Mesenchymal stem cell (in vitro differentiated cells and primary cell): ENCODE measurements at places on chromosomes 4 and X.
A peak's percentile ranks its signal among the peaks of the same experiment; 100 is the strongest.

GRCh38 chr4:72468904-72469502 lies 100.0 kb downstream of the ADAMTS3 start:
- peak; percentile 28 for DNase-seq

GRCh38 chr4:87235020-87235671 lies 14.7 kb upstream of the KLHL8 start:
- peak; percentile 37 for DNase-seq

GRCh38 chrX:11100281-11101035 lies 10.7 kb upstream of the HCCS start:
- peak; percentile 75 for DNase-seq

GRCh38 chr4:101415962-101416361 lies 68.6 kb upstream of the PPP3CA start:
- no peak for DNase-seq

- no peak for DNase-seq
Measured at GRCh38 chrX:32987142-32987541, 224.2 kb downstream of the DMD start.

DNA sequence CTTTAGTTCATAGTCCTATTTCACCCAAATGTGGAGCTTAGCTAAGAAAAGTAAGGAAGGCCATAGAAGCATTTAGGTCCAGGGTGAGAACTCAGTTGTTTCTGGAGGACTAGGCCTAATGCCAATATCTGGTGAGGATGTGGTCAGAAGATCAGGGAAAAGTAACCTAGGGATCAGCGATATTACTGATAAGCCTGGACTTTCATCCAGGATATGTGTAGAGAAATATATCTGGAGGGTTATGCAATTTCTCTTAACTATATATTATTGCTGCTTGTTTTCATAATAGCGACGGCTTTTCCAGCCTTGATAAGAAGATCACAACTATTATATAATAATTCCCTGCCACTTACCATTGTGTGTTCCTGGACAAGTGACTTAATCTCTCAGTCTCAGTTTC lies 81.1 kb downstream of the FRAS1 start:
- DNase-seq, result no peak

DNA sequence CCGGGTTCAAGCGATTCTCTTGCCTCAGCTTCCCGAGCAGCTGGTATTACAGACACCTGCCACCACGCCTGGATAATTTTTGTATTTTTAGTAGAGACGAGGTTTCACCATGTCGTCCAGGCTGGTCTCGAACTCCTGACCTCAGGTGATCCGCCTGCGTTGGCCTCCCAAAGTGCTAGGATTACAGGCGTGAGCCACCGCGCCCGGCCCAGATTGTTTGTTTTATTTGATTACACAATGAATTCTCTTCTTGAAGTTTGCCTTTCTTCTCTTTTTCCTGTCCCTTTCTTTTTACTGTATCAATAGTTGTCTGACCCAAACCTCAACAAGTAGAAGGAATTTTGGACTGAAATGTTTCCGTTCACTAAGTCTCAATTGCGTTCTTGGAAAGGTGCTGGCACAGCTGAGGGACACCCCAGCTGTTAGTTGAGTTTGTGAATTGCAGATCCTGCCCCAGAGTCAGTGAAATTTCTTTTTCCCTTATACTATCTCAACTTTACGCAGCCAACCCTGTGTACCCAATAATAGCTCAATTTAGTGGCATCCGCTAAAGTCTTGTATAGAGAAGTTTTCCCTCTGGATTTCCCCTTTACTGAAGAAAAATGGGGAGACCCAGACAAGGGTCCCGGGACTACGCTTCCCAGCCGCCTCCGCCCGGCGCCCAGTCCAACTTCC lies 639 bp upstream of the MTM1 start:
- no peak for DNase-seq

GRCh38 chrX:10169175-10169574 lies 12.4 kb downstream of the CLCN4 start:
- no peak for DNase-seq

DNA sequence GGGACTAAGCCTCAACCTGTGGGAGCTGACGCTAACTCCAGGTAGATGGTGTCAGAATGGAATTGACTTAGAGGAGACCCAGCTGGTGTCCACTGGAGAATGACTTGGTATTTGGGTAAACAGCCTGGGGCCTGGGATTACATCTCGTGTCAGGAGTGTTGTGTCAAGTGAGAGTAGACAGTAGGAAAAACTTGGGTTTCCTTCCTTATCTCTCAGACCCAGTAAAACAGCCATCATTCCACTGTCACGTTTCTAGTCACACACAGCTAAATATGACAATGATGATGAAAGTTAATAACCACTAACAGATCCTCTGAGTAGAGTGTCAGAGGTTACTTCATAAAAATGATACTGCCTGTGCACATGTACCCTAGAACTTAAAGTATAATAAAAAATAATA lies 13.8 kb downstream of the ZNF674 start:
- no peak for DNase-seq

DNA sequence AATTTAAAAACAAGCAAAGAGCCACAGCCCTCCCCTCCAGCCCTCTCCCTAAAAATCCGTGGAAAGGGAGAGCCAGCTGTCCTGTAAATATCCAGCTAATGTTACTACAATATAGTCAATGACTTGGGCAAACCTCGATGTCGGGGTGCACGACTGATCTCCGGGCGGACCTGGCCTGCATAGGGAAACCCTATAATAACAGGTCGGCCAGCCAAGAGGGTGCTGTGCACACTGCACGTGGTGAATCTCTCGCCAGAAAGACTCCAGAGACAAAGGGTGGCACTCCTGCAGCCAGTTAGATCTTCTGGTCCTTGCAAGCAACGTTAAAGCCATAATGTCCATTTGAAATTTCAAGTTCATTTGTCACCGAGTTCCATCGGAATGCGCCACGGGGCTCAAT lies 1092.8 kb downstream of the ADGRL3 start:
- no peak for DNase-seq

GRCh38 chr4:70634482-70634881 lies 5.9 kb downstream of the ENAM start:
- no peak for DNase-seq

GRCh38 chrX:45614853-45615252 lies 414.2 kb upstream of the DIPK2B start:
- no peak for DNase-seq

DNA sequence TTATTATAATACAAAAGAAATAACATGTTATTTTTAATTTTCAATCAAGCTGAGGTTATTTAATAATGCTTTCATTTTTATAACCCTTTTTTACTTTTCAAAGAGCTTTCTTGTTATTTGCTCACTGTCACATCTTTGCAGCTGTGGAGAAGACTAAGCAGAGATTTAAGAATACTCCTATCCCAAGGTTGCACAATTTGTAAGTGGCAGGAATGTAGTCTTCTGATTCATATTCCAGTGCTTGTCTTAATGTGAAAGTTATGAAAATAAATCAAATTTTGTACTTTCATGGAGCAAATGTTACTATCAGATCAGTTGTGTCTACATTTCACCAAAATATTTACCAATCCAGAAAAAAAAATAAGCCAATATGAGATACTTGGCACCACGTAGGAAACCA lies 86.6 kb downstream of the DDIT4L start:
- no peak for DNase-seq

DNA sequence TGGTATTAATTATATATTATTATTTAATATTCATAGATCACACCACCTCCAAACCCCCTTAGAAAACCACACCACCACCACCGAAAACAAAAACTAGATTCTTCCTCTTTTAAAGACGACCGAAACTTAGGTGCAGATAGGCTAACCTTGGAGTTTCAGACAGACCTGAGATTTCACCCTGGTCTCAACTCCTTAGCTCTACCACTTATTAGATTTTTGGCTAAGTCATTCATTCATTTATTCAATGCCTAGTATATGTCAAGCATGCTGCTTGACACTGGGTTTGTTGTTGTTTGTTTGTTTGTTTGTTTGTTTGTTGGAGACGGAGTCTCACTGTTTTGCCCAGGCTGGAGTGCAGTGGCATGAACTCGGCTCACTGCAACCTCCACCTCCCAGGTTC lies 9.5 kb upstream of the BMP2K start:
- DNase-seq, result no peak

- DNase-seq, result peak; percentile 70
Measured at GRCh38 chr4:182240161-182241130, 2.8 kb upstream of the TENM3 start.

- no peak for DNase-seq
Measured at GRCh38 chrX:52031371-52031770, 37.6 kb downstream of the MAGED4B start.
